ENCODE measurements at places on chromosomes 16 and 17.
A peak's percentile ranks its signal among the peaks of the same experiment; 100 is the strongest.

- DNase-seq: no peak
Observed at GRCh38 chr16:86375364-86375763, 135.0 kb upstream of the FOXF1 start.

GRCh38 chr17:29369831-29370735 is 20.1 kb upstream of the TAOK1 start:
- peak; percentile 75 for DNase-seq

GRCh38 chr17:68456339-68457167 is 743 bp downstream of the WIPI1 start:
- DNase-seq: no peak

GRCh38 chr17:4715063-4715744 is 4.8 kb downstream of the ARRB2 start:
- DNase-seq: peak; percentile 50

- peak; percentile 6 for DNase-seq
Observed at GRCh38 chr16:88550246-88550661, 19.9 kb upstream of the ZC3H18 start.

DNA sequence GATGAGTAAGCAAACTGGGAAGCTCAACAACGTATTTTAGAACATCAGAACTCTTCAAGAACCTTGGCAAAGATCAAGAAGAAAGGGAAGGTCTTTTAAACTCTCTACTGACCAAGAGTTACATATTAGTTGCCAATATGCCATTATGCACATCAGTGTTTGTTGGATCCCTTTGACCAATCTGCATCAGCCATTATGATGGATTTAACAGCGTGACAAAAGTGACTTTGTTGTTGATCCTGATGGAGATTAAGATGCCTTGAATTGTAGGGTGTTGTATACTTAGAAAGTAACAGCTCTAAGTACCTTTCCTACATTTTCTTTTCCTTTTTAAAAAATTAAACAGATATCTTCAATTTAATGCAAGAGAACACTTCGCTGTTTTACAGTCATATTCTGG is 108.5 kb downstream of the CA4 start:
- no peak for DNase-seq

DNA sequence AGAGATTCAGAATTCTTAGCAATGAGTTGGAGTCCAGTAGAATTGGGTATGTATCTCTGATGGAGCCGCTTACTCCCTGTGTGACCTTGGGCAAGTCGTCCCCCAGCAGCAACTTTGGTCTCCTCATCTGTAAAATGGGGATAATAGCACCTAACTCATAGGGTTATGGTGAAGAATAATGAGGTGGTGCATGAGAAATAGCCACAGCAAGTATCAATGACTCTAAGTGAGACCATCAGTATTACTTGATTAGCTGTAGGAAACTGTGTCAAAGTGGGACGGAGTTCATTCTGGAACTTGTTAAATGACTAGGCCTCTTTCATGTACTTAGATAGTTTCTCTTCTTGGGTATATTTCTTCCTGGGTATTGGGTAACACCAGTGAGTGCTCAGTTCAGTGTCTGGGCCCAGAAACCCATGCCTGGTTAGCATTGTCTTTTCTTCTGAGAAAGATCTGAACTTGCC is 6.4 kb downstream of the PRKCB start:
- DNase-seq: no peak

GRCh38 chr17:38745545-38745944 is 2.6 kb downstream of the PCGF2 start:
- peak; percentile 68 for DNase-seq

- DNase-seq: no peak
Observed at GRCh38 chr16:87918866-87919680, 17.3 kb downstream of the CA5A start.

- DNase-seq: no peak
Observed at GRCh38 chr16:25799816-25800215, 108.1 kb downstream of the HS3ST4 start.

DNA sequence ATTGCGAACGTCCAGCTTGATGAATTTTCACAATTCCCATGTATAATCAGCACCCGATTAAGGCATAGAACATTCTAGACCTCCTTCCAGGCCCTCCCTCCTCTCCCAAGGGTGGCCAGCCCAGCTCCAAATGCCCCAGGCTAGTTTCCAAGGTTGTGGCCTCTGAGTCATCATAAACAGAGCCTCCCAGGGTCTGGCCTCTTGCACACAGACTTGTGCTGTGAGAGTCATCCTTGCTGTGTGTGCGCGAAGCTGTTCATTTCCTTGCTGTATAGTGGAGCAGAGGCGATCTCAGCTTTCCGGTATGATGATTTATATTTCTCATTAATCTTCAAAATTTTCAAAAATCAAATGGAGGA is 20.5 kb upstream of the JPH3 start:
- DNase-seq: no peak

DNA sequence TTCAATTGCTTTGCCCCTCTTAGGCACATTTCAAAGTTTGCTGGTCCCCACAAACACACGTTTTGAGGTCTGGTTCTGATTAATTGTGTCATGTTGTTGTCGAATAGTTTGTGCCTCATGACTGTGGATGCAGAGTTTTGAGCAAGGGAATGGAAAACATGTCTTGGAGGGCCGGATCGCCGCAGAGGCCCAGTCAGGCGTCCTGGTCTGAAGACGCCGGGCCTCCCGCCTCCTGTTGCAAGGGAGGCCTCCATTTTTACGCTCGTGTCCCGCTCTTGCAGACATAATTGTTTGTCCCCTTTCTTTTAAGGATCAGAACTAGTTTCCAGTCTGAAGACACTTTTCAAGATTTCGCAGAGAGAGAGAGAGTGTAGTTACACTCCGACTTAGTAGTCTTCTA is 3.2 kb downstream of the NTN1 start:
- no peak for DNase-seq

DNA sequence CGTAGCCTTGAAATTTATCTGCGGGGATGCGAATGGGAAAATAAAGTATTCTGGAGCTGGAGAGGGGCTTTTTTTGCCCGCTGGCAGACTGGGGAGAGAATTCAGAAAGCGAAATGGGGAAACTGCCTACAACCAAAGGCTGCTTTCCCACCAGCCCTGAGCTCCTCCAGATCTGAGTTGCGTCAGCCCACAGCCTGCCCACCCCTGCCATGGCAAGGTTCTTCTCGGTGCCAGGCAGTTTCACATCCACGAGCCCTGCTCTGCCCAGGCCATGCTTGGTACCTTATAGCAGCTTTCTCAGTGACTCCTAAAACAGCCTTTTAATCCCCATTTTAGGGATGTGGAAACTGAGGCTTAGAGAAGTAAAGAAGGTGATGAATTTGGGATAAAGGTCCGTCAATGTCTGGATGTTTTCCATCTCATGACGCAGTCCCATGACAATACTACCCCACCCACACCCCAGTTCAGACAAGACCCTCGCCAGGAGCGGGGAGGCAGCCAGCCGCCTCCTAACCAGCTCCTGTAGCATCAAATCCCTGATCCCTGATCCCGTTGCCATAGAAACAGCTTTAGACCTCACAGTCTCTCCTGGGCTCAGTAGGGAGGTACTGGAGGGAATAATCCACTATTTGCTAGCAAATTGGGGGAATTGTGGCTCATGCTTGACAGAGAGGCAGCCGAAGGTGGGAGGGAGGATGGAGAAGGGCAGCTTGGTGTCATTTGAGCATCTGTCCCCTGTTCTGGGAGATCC is 113.5 kb downstream of the MGAT5B start:
- no peak for DNase-seq

DNA sequence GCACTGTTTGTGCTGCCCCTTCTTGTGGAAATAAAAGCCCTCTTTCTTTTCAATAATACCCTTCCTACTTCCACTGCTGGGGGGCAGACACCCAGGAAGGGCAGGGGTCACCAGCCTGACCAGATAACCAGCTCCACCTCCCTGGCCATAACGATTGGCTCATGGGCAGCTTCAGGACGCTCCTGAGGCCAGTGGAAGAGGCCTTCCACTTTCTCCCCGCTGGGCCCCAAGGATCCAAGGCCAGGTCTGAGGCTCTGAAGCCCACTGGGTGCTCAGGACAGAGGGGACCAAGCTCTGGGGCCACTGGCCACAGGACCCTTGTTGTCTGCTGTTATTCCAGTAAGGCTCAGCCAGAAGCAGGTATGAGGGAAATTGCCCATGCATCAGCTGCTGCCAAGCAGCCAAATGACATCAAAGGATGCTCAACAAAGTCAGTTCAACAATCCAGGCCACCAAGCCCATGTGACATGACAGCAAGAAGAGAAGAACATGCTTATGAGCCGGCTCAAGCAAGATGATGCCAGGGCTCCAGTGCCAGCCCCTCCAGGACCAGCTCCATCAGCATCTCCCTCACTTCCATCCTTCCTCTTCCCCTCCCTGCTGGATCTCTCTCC is 238.8 kb downstream of the ZNF423 start:
- no peak for DNase-seq

GRCh38 chr16:10081201-10081940 is 100.9 kb downstream of the GRIN2A start:
- DNase-seq: no peak

- DNase-seq: no peak
Observed at GRCh38 chr16:49911430-49911829, 55.5 kb upstream of the ZNF423 start.

DNA sequence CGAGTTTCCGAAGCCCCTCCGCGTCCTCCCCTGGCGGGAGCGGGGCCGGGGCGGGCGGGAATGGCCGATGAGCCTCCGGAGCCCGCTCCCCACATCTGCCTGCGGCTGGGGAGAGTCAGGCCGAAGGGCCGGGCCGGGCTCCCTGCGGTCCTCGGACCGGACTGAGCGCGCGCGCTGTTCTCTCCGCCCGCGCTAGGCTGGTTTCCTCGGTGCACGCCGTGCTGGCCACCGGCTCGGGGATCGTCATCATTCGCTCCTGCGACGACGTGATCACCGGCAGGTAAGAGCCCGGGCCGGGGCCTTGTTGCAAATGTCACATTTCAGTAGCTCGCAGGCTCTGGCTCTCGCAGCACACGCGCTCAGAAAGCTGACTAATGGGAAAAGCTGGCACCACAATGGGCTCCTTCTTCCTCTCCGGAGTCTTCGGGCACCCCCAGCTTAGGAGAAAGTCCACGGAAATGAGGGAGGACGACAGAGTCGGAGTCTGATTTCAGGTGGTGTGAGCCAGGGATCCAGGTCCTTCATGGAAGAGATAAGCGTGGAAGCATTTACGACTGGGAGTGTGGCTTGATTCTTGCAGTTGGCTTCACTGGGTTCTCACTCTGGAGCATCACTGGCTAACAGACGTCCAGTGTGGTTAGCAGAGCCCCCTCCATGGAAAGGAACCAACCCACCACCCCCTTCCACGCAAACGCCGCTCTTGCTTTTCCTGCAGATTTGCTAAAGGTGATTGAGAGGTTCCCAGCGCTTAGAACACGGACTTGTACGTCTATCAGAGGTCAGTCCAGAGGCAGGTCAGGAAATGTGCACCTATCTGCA is 715 bp downstream of the TLCD3A start:
- peak; percentile 7 for DNase-seq

- no peak for DNase-seq
Observed at GRCh38 chr17:15492791-15493692, 25.6 kb upstream of the CDRT4 start.

DNA sequence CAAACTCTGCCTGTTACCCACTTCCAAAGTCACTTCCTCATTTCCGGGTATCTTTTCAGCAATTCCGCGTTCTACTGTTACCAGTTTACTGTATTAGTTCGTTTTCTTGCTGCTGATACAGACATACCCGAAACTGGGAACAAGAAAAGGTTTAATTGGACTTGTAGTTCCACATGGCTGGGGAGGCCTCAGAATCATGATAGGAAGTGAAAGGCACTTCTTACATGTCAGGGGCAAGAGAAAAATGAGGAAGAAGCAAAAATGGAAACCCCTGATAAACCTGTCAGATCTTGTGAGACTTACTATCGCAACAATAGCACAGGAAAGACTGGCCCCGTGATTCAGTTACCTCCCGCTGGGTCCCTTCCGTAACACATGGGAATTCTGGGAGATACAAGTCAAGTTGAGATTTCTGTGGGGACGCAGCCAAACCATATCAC is 30.9 kb downstream of the PAFAH1B1 start:
- DNase-seq: no peak

GRCh38 chr16:85301231-85301630 is 189.0 kb upstream of the CIBAR2 start:
- no peak for DNase-seq

DNA sequence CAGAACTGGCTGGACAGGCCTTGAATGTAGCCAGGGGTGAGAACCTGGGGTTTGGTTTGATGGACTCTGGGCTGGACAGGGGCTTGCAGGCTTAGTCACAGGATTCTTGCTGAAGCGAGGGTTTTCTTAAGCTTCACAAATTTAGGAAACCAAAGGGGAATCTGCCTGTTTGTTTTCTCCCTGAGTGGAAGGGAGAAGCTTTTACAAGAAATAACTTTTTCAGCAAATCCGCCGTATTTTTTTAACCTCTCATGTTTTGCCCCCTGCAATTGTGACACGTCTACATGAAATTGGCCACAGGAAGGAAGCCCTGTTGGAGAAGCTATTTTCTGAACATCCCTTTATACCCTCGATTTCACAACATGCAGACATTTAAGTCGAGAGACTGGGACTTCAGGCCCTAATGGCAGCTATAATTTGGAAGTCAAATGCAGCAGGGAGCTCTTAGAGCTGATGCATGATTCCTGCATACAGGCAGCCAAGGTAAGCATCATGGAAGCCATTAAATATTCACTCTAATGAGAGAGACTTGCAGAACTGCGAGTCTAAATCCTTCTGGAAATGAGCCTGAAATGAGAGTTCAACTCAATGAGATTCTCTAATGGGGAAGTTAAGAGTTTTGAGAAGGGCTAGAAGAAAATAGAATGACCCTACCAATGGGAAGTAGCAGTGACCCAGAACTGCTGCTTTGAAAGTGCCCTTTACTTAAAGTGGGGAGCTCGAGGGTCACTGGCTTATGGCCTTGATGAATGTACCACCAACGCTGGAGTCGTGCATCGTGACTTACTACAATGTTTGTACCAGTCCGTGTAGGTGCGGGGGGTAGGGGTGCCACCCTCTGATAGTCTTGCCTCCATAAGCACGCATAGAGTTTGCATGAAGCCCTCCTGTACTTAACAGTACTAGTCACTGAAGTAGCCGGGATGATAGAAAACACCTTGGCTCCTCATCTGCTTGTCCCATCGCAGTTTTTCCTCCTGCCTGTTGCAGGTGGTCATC is 45.1 kb upstream of the IRF8 start:
- no peak for DNase-seq

GRCh38 chr16:88871730-88872416 is 5.4 kb upstream of the PABPN1L start:
- DNase-seq: no peak

- no peak for DNase-seq
Observed at GRCh38 chr16:90083139-90083538, 6.0 kb upstream of the PRDM7 start.

DNA sequence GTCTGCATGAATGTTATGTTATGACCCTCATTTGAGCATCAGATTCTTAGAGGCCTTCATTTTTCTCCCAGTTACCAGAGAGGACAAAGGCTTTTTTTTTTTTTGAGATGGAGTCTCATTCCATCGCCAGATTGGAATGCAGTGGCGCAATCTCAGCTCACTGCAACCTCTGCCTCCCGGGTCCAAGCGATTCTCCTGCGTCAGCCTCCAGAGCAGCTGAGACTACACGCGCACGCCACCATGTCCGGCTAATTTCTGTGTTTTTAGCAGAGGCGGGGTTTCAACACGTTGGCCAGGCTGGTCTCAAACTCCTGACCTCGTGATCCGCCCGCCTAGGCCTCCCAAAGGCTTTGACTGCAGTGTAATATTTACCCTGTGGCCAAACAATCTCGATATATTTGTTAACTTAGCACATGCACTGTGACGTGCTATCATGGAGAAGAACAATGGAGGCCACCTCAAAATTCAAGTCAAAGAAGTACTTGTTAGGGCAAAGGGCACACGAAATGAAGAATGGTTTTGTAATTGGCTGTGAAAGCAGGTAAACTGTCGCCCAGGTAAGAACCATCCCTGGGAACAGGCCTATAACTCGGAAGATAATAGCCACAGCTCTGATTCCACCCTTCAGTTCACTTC is 303.4 kb downstream of the SLC39A11 start:
- no peak for DNase-seq

Measured in NCI-H1436 (cell line).